CD8-positive, alpha-beta memory T cell (primary cell): ENCODE measurements at places on chromosomes 2 and 18.

DNA sequence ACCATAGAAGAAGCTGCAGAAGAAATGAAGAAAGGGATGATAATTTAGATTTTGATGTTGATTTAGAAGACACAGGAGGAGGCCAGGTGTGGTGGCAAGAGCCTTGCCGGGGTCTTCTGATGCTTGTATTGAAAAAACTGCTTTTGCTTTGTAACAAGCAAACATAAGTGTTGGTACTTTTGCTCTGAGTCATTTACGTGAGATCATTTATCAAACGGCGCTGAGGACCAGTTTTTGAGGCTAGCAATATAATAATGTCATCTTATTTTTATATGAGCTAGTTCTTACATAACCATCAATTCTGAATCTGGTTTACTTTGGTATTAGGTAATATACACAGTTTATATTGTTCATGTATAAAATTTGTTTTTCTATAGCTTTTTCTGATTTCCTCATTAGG is 30.6 kb downstream of the SPTBN1 start:
- no peak for DNase-seq

DNA sequence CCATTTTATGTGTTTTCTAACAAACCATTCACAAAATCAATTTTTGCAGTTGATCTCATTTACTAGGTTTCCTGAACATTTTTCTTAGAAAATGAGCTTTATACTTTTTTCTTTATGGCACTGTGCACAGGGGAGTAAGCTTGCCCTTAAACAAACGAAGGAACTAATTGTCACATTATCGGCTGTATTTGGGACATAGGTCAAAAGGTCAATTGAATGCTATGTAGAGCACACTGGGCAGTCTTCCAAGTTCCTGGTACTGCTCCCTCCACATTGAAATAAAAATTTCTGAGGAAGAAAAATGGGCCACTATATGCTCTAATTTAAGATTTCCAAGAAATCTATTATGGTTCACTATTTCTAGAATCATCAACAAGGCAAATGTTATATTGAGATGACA is 93.6 kb upstream of the TMEFF2 start:
- DNase-seq: no peak

- no peak for DNase-seq
These were observed 48.6 kb downstream of the SLC8A1 start for GRCh38 chr2:40403233-40403836.

DNA sequence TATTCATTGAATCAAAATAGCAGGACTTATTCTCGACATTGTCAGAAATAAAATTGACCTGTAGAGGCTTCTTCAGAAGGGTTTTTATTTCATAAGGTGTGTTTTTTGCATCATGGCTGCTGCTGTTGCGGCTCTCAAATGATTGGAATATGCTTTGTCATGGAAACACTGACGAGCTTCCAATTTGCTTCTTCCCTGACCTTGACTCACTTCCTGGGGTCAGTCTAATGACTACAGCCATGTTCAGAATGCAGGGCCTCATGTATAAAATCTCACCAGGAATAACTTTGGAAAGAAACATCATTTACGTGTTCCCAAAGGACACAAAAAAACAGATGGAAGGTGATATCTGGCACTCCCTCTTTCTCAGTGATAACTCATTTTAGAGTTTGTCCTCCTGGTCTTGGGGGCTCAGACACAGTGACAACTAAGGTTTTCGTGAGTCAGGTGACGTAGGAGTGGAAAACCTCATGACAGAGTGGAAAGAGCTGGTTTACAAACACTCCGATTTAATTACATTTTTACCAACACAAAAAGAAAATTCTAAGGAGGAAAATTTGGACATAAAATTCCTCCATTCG is 467.0 kb upstream of the RAB12 start:
- no peak for DNase-seq

DNA sequence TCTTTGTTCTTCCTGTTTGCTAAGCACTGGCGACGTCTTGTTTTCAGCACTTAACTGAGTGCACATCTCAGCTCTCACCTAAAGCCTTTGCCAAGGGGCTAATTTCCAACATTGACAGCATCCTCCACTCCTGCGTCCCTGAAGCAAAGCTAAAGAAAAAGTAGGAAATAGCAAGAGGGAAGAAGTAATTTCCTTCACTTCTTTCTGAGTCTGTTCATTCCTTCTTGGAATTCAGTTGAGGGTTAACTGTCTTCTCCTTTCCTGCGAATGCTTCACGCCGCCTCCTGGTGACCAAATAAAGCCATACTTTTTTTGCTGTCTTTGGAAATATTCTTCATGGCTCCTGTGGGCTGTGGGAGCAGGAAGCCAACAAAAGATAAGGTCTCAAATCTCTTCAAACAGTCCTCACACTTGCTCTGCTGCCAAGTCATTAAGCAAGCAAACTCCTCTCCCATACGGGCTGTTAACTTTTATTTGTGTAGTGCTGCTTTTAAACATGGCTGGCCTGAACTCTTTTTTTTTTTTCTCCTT is 100.9 kb downstream of the DPP10 start:
- no peak for DNase-seq

GRCh38 chr2:6917761-6918421 is 679 bp downstream of the RNF144A start:
- DNase-seq: no peak

DNA sequence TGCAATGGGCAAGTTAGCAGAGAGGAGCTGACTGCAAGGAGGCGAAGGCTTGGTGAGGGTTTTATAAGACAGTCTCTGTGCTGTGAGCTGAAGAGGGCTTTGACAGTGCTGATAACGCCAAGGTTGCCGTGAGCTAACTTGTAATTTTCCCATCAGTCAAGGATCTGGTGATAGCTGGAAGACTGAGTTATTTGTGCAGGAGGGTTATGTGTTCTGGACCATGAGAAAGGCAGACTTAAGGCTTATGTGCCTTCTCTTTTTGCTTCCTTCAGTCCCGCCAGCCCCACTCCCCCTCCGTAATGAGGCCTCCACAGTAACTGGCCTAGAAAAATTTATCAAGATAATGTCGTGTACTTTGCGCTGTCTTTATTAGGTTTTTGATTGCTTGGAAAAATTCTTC is 94.6 kb downstream of the RTP5 start:
- DNase-seq: no peak

DNA sequence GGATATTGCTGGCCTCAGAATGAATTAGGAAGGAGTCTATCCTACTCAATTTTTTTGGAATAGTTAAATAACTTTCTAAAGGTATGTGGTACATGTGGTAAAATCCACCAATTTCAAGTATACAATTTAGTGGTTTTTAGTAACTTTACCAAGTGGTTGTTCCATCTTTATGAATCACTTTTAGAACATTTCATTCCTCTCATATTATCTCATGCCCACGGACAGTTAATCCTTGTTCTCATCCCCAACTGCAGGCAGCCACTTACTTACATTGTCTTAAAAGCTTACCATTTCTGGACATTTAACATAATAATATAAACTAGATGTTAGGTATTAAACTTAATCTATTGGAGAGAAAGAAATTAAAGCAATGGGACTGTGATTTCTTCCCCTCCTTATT is 146.3 kb upstream of the ZC3H15 start:
- no peak for DNase-seq

- DNase-seq: no peak
These were observed 42.3 kb downstream of the FSIP2 start for GRCh38 chr2:185780890-185781289.

- DNase-seq: no peak
These were observed 7.2 kb downstream of the PCARE start for GRCh38 chr2:29066997-29067605.

- DNase-seq: no peak
These were observed 244.5 kb upstream of the EPHA4 start for GRCh38 chr2:221816566-221816965.

DNA sequence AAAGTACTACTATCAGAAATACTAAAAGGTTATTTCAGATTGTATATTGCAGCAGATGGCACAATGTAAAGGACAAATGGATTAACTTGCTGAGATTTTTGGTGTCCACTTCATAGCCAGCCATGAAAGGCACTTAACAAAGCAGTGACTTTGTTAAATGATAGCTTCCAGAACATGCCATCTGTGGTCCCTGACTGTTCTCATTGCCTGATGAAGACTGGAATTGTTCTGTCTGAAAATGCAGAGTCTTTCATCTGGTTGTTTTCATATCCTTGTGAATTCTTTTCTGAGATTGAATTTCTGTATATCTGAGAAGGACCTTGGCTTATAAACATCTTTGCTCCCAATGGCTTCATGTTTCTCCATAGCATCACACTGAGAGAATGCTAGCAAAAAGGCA is 44.4 kb upstream of the LRRTM1 start:
- DNase-seq: no peak

GRCh38 chr2:105576440-105577241 is 168.1 kb upstream of the NCK2 start:
- DNase-seq: no peak

DNA sequence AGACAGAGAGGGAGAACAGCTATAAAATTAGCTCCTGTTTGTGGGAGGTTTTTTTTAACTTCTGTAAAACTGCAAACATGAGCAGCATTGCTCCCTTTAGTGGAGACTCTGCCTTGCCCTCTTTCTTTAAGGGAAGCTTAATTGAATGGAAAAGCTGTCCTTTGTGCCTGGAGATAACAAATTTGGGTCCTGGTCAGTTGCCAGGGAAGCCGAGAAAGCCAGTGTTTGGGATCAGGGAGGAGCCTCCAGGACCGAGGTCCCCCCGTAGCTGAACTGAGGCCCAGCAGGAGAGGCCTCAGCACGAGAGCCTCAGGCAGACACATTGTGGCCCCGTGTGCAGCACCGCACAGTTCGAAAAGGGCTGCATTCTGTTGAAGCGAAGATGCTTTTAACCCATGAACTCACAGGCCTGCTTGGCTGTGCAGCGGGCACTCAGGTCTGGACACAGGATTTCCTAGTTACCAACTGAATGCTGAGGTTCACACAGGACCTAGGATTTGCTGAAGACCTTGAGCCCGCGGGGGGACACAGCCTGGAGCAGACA is 369.7 kb downstream of the DCDC2C start:
- DNase-seq: no peak

DNA sequence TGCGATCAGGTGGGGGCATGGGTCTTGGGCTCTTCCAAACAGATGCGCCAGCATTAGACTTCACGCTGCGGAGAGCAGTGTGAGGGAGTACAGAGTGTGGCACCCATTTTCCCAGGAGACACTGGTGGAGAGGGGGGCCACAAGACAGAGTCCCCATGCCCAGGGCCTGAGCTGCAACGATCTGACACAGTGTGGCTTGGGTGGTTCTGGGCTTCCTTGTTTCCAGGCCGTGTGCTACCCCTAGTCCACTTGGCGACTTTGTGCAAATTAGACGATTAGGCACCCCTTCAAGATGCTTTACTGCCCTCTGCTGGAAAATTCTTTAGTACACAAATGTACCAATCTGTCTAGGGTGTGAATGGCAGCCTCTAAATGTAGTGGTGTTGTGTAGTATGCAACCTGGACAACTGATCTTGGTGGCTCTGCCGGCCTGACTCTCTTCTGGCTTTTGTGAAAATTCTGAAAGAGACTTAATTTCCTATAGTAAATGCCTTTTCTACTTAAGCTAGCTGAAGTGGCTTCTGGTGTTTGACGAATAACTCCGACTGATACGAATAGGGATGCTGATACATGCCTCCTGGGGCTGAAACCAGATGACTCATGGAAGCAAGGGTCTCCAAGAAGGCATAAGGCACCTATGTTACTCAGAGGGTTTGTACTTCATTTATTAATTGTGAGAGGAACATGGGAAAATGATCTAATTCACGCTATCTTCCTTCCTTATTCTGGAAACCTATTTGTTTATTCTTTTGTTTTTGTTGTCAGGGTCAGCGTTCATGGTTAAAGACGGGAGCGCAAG is 92.3 kb upstream of the SMAD2 start:
- DNase-seq: peak; percentile 16

GRCh38 chr2:127649100-127649611 is 3.2 kb downstream of the GPR17 start:
- DNase-seq: no peak

DNA sequence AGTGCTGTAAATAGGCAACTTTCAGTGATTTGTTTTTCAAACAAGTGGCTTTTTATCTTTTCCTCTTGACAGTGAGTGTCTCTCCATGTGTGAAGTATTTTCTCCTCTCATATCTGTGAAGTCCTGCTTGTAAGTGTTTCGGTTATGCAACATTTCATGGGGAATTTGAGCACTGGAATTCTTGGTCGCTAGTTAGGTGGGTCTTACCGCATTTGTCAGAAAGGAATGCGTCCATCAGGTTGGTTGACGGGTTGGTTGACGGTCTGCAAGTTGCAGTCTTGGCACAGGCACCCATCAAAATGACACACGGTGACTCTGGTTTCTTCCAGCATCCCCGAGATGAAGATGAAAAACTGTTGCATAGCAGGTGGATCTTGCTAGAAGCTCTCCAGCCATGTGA is 109.8 kb downstream of the AGAP1 start:
- DNase-seq: no peak

DNA sequence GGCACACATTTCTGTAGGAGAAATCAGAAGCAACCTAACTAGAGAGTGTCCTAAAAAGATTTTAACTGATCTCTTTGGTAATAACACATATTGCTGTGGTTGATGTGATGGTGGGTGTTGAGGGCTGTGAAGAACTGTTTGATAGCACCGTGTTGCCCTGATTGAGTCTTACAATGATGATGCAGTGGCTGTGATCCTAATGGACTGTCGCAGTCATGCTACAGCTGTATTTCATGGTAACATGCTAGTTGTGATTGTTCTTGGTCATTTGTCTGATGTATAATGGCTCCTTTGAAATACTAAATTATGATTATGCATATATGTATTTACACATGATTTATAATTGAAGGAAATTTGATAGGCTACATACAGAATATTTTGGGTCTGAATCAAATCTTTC is 82.5 kb upstream of the MMADHC start:
- DNase-seq: no peak

DNA sequence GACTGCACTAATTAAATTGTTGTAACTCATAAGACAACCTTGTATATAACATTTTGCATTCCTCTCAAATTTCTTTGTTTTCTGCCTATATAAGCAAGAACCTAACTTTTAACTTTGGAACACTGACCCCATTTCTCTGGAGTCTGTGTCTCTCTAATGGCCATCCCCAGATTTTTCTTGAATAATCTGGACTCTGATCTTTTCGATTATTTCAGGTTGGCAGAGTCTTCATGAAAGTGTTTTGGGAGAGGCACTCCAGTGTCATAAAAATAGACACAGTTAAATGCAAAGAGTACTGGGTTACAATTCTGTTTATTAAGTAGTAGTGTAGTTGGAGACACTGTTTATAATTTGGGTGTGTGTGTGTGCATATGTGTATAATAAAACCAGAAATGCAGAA is 1467.7 kb upstream of the CELF4 start:
- DNase-seq: no peak

DNA sequence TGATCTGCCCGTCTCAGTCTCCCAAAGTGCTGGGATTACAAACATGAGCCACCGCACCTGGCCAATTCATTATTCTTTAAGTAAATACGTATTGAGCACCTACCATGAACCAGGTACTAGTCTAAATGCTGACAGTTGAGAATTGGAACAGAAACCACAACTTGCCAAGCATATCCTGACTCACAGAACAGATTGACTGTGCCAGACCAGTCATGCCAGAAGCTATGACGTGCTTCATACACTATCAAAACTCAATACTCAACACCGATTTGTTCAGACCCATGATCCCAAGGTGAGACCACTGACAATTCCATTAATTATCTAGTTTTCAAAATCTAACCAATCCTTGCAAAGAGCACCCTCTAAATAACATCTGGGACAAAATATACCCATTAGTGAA is 148.6 kb downstream of the B3GNT2 start:
- no peak for DNase-seq
